ENCODE measurements at places on chromosomes 12 and 14. TPM values are rescaled to one million over a fixed set of nuclear protein-coding genes. Genes with fewer than 3 reads are reported as not detected.

The NANOG gene
- total RNA-seq: not detected

DNA sequence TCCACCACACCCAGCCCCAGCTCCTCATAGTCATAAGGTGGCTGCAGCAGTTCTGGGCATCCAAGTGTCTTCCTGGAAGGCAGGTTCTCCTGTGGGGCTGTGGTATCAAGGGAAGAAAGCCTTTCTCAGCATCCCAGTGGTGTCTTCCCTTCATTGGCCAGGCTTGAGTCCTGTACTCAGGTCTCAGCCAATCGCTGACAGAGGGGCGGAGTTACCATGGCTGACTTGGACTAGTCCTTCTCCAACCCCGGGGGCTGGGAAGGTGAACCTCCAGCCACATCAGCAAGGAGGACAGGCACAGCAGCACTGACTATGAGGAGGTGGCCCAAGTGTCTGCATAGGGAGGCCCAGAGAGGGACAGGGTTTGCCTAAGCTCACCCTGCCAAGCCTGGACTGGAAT is 64.0 kb upstream of the SLC24A4 start:
- peak; percentile 69 for DNase-seq

The BORCS5 gene
- 37.0 TPM for total RNA-seq

The BCL11B gene
- total RNA-seq: 48.2 TPM

- DNase-seq: peak; percentile 80
Observed at GRCh38 chr14:101960225-101960624, 4.1 kb upstream of the DYNC1H1 start.

DNA sequence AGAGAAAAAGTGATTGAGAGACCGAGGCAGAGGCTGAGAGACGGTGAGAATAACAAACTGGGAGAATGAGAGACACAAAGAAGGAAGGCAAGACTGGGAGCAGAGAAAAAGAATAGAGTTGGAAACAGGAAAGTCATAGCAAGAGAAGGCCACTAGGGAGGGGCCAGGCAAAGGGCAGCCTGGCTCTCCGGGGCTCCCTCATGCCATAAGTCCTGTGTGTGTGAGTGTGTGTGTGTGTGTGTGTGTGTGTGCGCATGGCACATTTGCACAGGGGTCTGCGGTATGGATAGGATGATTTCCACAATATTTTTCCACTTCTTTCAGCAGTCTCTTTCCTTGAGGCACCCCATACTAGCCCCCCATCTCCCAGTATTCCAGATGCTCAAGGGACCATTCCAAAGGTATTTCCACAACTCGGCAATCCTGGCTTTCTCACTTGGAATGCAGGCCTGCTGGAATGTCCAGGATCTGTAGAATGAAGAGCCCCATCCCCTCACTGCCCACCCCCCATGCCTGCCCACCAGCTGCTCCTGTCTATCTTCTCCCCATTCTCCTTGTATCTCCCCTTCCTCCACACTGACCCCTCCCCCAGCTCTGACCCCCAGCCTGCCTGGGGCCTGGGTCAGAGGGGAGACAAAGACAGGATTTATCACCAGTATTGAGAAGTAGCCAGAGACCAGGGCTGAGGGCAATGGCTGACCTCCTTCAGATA is 9.0 kb downstream of the GPR84 start:
- DNase-seq: no peak

- DNase-seq: peak; percentile 47
Observed at GRCh38 chr14:94292872-94293577, at the start of gene SERPINA10. Gene SERPINA10, minus strand, starts transcription at chr14:94293268. Its CDS starts 2,675 bp downstream, at chr14:94290593.

DNA sequence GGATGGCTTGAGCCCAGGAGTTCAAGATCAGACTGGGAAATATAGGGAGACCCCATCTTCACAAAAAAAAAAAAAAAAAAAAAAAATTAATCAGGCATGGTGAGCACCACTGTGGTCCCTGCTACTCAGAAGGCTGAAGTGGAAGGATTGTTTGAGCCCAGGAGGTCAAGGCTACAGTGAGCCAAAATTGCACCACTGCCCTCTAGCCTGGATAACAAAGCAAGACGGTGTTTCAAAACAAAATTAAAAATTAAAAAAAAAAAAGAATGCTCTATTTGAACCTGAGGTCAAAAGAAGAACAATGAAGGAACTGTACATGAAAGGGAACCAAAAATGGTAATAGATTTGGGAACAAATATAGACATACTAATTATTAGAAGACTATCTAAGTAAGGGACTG is 40.4 kb downstream of the BMP4 start:
- peak; percentile 12 for DNase-seq

GRCh38 chr14:74934041-74934440 is 11.0 kb upstream of the RPS6KL1 start:
- DNase-seq: no peak

The MIPOL1 gene
- not detected for total RNA-seq

The SERPINA12 gene
- total RNA-seq: not detected

The DPPA3 gene
- not detected for total RNA-seq

The KRT77 gene
- total RNA-seq: not detected

DNA sequence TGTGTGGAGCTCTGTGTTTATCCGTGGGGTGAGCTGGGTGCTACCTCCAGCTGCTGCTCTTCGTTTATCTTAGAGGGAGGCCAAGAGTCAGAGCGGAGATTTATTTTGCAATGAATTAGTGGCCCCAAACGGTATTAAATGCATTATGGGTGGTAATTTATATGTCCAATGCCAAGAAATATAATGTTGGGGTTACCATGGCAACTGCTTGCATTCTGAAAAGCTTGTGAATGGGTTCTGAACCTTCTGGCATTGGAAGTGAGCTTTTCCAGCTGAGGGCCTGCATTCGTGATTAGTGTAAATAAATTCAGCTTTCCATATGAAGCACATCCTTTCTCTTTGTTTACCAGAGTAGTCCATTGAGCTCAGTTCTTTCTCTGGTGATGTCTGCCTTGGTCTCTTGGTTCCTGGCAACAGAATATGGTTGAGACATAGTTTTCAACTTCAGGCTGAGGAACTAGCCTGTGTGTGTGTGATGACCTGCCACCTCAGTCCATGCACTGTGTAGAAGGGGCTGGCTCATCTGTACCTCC is 51.8 kb downstream of the TRAF3 start:
- DNase-seq: no peak

DNA sequence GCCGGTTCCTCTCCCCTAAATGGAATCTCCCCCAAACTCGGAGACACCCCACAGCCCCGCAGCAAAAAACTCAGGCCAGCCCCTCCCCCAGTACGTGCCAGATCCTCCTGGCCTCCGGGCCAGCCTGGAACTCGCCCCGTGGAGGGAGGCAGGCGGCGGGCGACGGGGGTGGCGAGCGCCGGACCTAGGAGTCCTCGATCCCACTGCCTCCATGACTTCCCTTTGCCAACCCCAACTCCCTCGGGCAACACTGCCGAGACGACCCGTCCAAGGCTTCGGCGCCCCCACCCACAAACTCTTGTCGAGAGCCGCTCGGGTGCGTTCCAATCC is 400 bp downstream of the ADCY6 start:
- DNase-seq: no peak

DNA sequence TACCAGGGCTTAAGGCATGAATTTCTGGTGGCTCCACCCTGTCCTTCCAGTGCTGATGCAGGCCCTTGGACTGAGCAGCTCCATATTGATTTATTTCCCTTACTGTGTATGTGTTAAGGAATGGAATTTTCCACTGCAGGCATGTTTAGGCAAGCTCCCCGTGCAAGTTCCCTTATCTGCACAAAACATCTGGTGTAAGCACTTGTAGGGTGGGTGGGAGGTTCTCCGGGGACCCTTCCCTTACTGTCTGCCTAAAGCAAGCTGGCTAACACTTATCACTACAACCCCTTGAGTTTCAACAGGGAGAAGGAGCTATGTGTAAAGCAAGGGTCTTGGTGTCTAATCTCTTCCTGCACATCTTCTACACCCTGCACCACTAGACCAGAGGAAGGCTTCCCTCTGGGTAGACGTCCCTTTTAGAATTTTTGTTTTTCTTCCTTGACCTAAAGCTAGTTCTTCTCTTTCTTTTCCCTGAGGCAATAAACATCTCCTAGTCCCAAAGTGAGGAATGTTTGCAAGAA is 22.0 kb upstream of the DRAM1 start:
- no peak for DNase-seq

GRCh38 chr14:32607399-32607798 is 278.3 kb downstream of the AKAP6 start:
- DNase-seq: no peak

The PXMP2 gene
- 24.6 TPM for total RNA-seq

- no peak for DNase-seq
Observed at GRCh38 chr14:91464615-91465205, 45.4 kb downstream of the PPP4R3A start.

Measured in activated CD4-positive, alpha-beta T cell treated with anti-CD3 and anti-CD28 coated beads, Interleukin-2, amount 10 ng/mL, durations not matched to agents 24 days and 14 days (primary cell).